ENCODE measurements at places on chromosomes 13 and 19.

GRCh38 chr19:5128251-5128935, 159.5 kb downstream of the KDM4B start:
- peak overlapping the region; percentile 69 for H3K27ac ChIP-seq
- no peak overlapping the region for H3K4me3 ChIP-seq
- no peaks in the 10 kb centered on the region for H3K27me3 ChIP-seq
- peaks cover 73% of the 10 kb centered on the region for H3K4me1 ChIP-seq

- no peak for DNase-seq
- peaks cover 22% of the 10 kb centered on the region for H3K4me1 ChIP-seq
- H3K27me3 ChIP-seq: no peaks in the 10 kb centered on the region
- no peaks in the 10 kb centered on the region for H3K36me3 ChIP-seq
Observed at GRCh38 chr13:42040730-42041010, 7.8 kb upstream of the DGKH start.

DNA sequence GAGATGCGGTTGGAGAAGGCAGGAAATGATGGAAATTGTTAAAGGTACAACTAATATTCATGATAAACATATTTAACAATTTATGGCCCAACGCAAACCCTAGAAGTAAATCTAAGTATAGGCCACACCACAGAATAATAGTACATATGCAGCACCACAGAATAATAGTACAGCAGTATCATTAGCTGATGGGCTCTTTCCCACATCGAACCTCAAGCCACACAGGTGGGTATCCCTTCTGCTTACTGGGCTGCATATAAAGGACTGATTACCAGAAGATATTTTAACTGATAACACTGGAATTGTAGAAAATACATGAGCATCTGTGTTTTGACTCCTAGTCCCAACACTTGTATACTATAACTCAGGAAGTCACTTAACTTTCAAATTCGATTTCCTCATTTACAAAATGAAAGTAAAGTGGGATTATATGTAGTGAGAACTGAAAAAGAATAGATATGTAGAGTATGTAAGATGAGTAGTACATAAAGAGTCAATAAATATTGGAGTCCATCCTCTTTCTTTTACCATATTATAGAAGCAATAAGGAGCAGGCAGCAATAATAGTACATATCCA, 91.5 kb downstream of the TSC22D1 start:
- H3K4me1 ChIP-seq: peaks cover 3% of the 10 kb centered on the region
- H3K27me3 ChIP-seq: no peaks in the 10 kb centered on the region

DNA sequence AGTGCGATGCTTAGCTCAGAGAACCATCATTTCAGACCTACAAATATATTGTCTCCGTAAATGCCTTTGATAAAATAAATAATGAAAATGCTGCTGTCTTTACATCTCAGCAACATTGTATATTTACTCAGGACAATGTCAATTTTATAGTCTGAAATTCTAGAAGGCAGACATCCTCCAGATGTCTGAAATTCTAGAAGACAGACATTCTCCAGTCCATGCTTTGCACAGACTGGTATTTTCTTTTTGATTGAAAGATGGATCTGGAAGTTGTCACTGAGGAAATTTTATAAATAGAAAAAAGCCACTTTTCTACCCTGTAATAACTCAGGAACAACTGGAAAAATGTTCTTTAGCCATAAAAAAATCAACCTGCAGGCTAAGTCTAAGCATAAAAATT, 2293.3 kb downstream of the PCDH9 start:
- H3K27ac ChIP-seq: no peak overlapping the region
- H3K4me3 ChIP-seq: no peak overlapping the region
- H3K4me1 ChIP-seq: no peaks in the 10 kb centered on the region
- no peak for DNase-seq

DNA sequence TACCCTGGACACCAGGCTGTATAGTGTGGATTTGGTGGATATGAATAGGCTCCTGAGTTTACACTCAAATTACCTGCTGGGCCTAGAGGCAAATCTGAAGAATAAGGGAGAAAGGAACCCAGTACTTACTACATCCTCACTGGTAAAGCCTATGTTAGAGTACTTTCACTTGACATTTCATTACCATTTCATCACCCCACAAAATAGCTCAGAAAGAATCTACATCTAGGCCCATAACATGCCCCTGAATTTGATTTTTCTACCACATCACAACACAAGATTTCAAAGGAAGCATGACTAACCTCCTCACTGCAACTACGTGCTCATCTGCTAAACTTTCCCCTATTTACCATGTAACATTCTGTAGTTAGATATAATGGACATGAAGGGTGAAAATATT, 43.3 kb downstream of the VWA8 start:
- H3K4me1 ChIP-seq: peaks cover 9% of the 10 kb centered on the region
- no peak overlapping the region for H3K4me3 ChIP-seq
- DNase-seq: no peak
- H3K27ac ChIP-seq: no peak overlapping the region

- no peaks in the 10 kb centered on the region for H3K36me3 ChIP-seq
- no peak overlapping the region for H3K4me3 ChIP-seq
- H3K4me1 ChIP-seq: no peaks in the 10 kb centered on the region
- no peaks in the 10 kb centered on the region for H3K27me3 ChIP-seq
Observed at GRCh38 chr13:65035302-65035701, 2194.8 kb downstream of the PCDH9 start.

GRCh38 chr13:113918981-113919701, 54.7 kb downstream of the C13orf46 start:
- H3K36me3 ChIP-seq: no peaks in the 10 kb centered on the region
- H3K27ac ChIP-seq: no peak overlapping the region
- H3K4me3 ChIP-seq: no peak overlapping the region
- DNase-seq: peak; percentile 9
- no peaks in the 10 kb centered on the region for H3K27me3 ChIP-seq
- no peaks in the 10 kb centered on the region for H3K4me1 ChIP-seq

- H3K27me3 ChIP-seq: no peaks in the 10 kb centered on the region
- DNase-seq: no peak
- no peaks in the 10 kb centered on the region for H3K4me1 ChIP-seq
Observed at GRCh38 chr13:67366533-67366932, 136.4 kb upstream of the PCDH9 start.

DNA sequence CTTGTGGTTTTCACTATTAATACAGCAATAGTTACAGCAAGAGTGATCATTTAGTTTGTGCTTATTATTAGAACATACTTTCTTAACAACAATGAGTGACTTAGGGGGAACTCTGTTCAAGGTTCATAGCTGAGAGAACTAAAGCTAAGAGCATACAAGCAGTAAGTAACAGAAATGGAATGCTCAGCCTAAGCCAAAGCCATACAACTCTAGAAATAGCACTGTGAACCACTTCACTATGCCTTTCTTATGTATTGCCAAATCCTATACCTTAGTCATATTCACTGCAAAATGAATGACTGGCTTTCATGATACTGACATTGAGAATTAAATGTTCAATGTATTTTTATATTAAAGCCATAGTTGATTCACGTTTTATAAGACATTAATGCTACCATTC, 599.7 kb upstream of the SLITRK1 start:
- DNase-seq: no peak
- H3K4me1 ChIP-seq: no peaks in the 10 kb centered on the region
- H3K36me3 ChIP-seq: no peaks in the 10 kb centered on the region

DNA sequence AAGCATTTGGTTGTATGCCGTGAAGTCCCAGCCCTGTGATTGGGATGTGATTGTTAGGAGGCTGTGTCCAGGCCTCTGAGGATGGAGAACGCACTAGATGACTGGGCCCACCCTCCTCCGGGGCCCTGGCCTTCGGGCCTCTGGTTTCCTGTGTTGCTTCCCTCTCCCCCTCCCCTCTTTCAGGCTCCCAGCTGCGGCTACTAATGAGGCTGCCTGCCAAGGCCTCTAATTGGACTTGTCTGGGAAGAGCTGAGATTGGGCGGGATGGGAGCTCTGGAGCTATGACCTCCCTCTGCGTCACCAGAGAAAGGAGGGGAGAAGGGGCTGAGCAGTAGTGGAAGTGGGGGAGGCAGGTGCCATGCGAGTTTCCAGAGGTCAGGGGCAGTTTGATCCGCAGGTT, 9.9 kb downstream of the PTH2 start:
- H3K27ac ChIP-seq: no peak overlapping the region
- H3K4me3 ChIP-seq: no peak overlapping the region
- no peaks in the 10 kb centered on the region for H3K27me3 ChIP-seq
- H3K4me1 ChIP-seq: no peaks in the 10 kb centered on the region

DNA sequence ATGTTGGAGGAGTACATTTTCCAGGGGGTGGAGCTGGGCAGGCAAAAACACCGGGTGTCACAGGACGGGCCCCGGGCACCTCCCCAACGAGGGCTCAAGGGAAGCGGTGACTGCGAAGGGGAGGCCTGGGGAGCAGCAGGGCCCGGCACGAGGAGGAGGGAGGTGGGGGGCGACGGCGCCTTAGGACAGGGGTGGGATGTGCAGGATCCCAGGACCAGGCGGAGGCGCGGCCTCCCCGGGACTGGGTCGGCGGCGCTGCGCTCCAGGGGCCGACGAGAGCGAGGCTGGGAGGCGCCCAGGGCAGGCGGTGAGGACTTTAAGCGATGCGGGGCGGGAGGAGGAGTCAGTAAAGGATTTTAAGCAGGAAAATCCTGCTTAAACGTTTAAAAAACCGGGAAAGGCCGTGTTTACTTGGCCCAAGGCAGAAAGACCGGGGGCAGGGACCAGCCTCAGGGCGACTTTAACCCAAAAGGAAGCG, 427 bp downstream of the ZNF160 start:
- no peaks in the 10 kb centered on the region for H3K27me3 ChIP-seq
- H3K27ac ChIP-seq: peak overlapping the region; percentile 53
- DNase-seq: peak; percentile 34
- peak overlapping the region; percentile 40 for H3K4me3 ChIP-seq
- peaks cover 21% of the 10 kb centered on the region for H3K4me1 ChIP-seq

GRCh38 chr13:103275081-103275480, 208.9 kb upstream of the SLC10A2 start:
- H3K27ac ChIP-seq: no peak overlapping the region
- no peak for DNase-seq
- H3K4me1 ChIP-seq: no peaks in the 10 kb centered on the region
- no peaks in the 10 kb centered on the region for H3K27me3 ChIP-seq

GRCh38 chr13:90999401-90999800, 348.1 kb upstream of the MIR17HG start:
- H3K36me3 ChIP-seq: no peaks in the 10 kb centered on the region
- H3K4me1 ChIP-seq: no peaks in the 10 kb centered on the region
- H3K27me3 ChIP-seq: no peaks in the 10 kb centered on the region
- no peak for DNase-seq

DNA sequence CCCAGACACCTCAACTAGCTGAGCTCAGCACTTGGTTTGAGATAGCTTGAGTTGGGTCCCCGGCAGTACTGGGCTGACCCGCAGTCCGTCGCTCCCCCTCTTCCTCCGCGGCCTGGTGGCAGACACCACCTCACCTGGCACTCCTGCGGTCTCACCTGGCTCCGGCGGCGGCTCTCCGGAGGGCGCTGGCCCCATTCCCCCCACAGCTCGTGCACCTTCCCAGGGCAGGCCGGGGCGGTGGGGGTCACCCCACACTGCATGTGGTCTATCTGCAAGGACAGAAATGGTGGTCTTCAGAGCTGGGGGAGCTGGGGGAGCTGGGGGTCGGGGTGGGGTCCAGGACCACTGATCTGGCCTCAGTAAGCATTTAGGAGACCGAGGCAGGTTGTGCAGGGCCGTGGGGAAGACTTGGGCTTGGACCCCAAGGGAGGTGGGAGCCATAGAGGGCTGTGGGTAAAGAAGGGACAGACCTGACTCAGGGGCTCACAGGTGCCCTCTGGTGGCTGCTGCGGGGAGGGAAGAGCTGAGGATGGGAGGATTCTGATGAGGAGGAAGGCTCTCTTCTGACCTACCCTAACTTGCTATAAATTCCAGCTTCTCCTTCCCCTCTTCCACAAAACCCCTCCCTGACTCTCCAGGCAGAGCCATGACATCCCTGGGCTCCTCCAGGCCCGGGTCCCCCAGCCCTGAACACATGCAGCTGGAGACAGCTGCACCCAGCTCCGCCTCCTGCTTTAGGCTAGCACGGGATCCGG, 6.7 kb upstream of the PLIN4 start:
- H3K4me3 ChIP-seq: no peak overlapping the region
- no peaks in the 10 kb centered on the region for H3K27me3 ChIP-seq
- peak; percentile 47 for DNase-seq
- H3K27ac ChIP-seq: no peak overlapping the region
- H3K36me3 ChIP-seq: no peaks in the 10 kb centered on the region
- H3K4me1 ChIP-seq: no peaks in the 10 kb centered on the region

DNA sequence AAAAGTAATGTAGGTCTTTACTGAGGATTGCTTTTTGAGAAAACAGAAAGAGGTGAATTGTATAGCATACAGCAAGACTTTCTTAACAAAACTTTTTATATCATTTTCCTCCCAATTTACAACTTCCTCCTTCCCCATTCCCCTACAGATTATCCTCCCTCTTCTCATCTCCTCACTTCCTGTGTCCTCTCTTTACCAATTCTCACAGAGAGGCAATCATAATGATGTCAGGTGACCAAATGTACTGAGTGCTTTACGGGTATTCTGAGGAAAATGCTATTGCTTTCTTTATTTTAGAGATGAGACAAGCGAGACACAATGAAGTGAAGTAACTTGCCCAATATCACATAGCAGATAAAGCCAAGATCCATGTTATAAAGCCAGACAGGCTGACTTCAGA, 1.7 kb upstream of the MTMR6 start:
- DNase-seq: no peak
- H3K4me3 ChIP-seq: no peak overlapping the region
- no peaks in the 10 kb centered on the region for H3K27me3 ChIP-seq
- H3K36me3 ChIP-seq: no peaks in the 10 kb centered on the region
- peaks cover 22% of the 10 kb centered on the region for H3K4me1 ChIP-seq

DNA sequence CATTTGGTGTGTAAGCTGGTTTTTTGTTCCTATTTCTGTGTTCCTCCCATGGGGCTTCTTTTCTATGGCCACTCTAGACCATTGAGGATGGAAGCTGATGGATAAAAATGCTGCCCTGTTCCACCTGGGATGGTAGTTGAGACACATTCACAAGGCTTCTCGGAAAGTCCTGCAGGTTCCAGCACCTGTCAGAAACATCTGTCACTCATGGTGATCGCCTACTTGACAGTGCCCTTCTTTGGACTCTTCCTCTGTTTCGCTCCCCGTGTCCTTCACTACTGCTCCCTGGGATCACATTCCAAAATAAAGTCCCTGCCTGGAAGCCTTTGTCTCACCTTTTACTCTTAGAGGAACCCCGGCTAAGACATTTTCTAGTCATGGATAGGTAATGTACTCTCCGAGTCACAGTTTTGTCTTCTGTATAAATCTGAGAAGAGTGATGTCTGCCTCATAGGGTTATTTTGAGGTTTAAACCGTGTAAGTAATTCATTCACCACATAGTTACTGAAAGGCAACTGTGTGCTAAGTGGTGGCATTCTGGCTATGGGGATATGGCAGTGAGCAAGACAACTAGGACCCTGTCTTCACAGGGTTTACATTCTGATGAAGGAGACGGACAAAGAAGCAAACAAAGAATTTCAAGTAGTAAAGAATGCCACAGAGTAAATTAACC, 21.0 kb downstream of the UBAC2 start:
- no peak overlapping the region for H3K27ac ChIP-seq
- H3K27me3 ChIP-seq: no peaks in the 10 kb centered on the region
- no peak overlapping the region for H3K4me3 ChIP-seq
- H3K36me3 ChIP-seq: no peaks in the 10 kb centered on the region
- peaks cover 31% of the 10 kb centered on the region for H3K4me1 ChIP-seq

GRCh38 chr13:46896341-46897137, at the start of gene HTR2A:
HTR2A (minus strand) TSS chr13:46897053; CDS start chr13:46895906, 1,147 bp downstream.
- H3K27me3 ChIP-seq: no peaks in the 10 kb centered on the region
- no peak within 1 kb of the TSS for H3K4me3 ChIP-seq
- H3K36me3 ChIP-seq: no peaks in the 10 kb centered on the region
- H3K4me1 ChIP-seq: peaks cover 20% of the 10 kb centered on the region

GRCh38 chr13:99986741-99987140, 5.2 kb downstream of the ZIC2 start:
- no peak overlapping the region for H3K27ac ChIP-seq
- H3K36me3 ChIP-seq: no peaks in the 10 kb centered on the region
- no peak overlapping the region for H3K4me3 ChIP-seq
- DNase-seq: no peak
- H3K4me1 ChIP-seq: peaks cover 24% of the 10 kb centered on the region
- peaks cover 6% of the 10 kb centered on the region for H3K27me3 ChIP-seq
